Parietal lobe (tissue), 2 donors: ENCODE measurements at places on chromosomes 7 and 10. TPM values are rescaled to one million over a fixed set of nuclear protein-coding genes. Genes with fewer than 3 reads are reported as not detected.

PRPF18 gene
- 45.4 TPM for total RNA-seq

JCAD gene
- total RNA-seq = 11.9 TPM

C7orf57 gene
- 1.3 TPM for total RNA-seq

SEMA3C gene
- 360 TPM for total RNA-seq

RPEL1 gene
- not detected for total RNA-seq

GRID1 gene
- total RNA-seq = 26.3 TPM

LIPM gene
- not detected for total RNA-seq
